Breast epithelium (tissue), 4 donors: ENCODE measurements at places on chromosomes 1 and 21. TPM values are rescaled to one million over a fixed set of nuclear protein-coding genes. Genes with fewer than 3 reads are reported as not detected.

RGS4 gene
- total RNA-seq = not detected

DNA sequence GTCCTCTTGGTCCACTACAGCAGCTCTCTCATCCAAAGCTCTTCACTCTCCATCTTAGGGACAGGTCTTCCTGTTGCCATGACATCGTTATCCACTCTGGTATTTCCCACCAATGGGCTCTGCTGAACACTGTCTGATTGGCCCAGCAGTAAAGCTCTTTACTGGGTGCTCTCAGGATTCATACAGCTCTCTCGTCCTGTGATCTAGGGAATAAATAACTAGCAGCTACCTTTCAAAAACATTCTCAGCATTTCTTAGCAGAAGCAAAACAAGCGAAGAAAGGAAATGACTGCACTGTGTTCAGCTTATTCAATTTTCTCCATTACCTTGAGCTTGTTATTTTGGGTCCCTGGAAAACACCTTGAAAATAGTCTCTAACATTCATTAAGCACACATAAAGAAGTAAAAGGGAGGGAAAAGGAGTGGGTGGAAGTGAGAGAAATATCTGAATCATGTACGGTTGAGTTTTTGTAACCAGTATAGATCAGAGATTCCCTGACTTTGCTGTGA lies 163.4 kb upstream of the SGIP1 start:
- no peaks in the 10 kb centered on the region for H3K36me3 ChIP-seq
- no peaks in the 10 kb centered on the region for H3K4me1 ChIP-seq
- no peak overlapping the region for H3K27ac ChIP-seq
- H3K4me3 ChIP-seq = no peak overlapping the region
- no peak for DNase-seq
- no peaks in the 10 kb centered on the region for H3K27me3 ChIP-seq

DNA sequence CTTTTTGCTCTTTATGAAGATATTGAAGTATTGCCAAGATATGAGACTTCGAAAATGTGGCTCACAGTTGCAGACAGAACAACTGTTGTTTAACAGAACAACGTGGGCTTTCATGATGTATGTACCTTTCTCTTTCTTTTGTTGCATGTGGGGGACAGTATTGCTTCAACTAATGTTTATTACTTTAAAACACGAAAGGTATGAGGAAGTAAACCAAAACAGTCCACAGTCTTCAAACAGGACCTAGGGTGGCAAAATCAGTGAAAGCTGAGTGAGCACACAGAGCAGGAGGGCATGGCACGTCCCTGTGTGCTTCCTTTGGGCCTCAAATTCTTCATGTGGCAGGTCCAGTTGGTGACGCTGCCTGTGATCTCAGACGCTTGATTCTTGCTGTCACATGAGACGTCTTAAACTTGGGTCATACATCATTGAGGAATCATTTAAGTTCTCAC lies 7.8 kb upstream of the CHAF1B start:
- H3K4me3 ChIP-seq = no peak overlapping the region
- H3K4me1 ChIP-seq = no peaks in the 10 kb centered on the region
- no peak for DNase-seq
- H3K36me3 ChIP-seq = peaks cover 2% of the 10 kb centered on the region
- H3K27ac ChIP-seq = peak overlapping the region; percentile 75

- no peaks in the 10 kb centered on the region for H3K36me3 ChIP-seq
- H3K4me1 ChIP-seq = no peaks in the 10 kb centered on the region
These were observed 264.7 kb downstream of the SPATA17 start for GRCh38 chr1:217895841-217896240.

LRRC40 gene
- total RNA-seq = 22.1 TPM

- no peak overlapping the region for H3K4me3 ChIP-seq
- no peaks in the 10 kb centered on the region for H3K4me1 ChIP-seq
- no peak overlapping the region for H3K27ac ChIP-seq
- DNase-seq = no peak
These were observed 135.9 kb downstream of the TM2D1 start for GRCh38 chr1:61588736-61589672.

DNA sequence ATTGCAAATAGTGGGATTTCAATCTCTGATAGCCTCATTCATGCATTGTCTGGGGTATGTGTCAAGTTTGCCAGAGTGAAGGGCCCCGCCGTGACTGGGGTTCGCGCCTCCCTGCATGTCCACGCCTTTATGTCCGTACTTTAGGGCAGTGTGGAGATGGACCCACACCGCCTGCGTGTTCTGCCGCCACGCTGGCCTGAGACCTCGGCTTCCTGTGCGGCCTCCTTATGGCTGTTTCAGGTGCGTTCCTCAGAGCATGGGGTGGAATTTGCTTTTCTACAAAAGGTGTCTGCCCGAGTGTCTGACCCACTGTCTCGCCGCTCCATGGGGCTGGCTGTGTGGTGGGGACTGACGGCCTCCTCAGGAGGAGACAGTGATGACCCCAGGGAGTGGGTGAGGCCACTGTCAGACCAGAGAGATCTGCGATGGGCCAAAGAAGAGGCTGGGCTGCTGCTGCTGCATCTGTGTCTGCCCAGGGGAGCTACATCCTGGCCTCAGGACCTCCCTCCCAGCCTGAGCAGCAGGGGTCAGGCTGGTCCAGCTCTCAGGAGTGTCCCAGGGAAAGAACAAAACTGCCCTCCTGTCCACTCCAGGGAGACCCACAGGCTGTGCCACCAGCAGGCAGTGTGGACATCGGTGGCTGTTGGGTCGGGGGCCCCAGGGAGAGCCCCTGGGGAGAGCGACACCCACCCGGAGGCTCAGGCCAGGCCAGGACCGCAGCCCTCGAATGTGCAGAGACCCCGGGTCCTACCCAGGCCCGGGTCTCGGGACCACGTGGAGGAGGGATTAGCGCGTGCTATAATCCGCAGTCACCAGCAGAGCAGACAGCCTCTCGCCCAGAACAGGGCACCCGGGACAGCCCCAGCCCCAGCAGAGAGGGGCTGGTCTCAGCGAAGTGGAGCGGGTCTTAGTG lies 9.8 kb upstream of the SLC19A1 start:
- no peak overlapping the region for H3K4me3 ChIP-seq
- H3K27me3 ChIP-seq = no peaks in the 10 kb centered on the region
- H3K4me1 ChIP-seq = no peaks in the 10 kb centered on the region
